ENCODE measurements at places on chromosomes 5 and 9. TPM values are rescaled to one million over a fixed set of nuclear protein-coding genes. Genes with fewer than 3 reads are reported as not detected.

The LRRC70 gene
- 0.85 TPM for total RNA-seq

The FOXD4 gene
- total RNA-seq = 0.92 TPM

The ACOT12 gene
- total RNA-seq = not detected

The IGIP gene
- 5.3 TPM for total RNA-seq

The PPP6C gene
- 54.3 TPM for total RNA-seq

DNA sequence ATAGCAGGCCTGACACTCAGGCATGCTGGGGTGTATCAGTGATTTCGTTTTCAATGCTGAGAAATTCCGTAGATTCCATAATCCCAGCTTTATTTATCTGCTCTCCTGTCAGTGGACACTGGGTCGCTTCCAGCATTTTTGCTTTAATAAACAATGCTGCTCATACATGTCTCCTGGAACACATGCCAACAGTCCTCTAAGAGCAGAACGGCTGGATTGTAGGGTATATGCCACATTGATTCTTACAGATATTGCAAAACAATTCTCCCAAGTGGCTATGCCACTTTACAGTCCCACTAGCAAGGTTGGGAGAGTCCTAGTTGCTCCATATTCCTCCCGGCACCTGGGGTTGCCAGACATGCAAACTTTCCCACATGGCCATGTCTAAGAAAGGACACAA is 81.9 kb downstream of the RAPGEF1 start:
- DNase-seq = no peak
- H3K4me3 ChIP-seq = no peak overlapping the region
- H3K27ac ChIP-seq = peak overlapping the region; percentile 85
- peaks cover 16% of the 10 kb centered on the region for H3K36me3 ChIP-seq

GRCh38 chr9:70407081-70407503 is 7.4 kb downstream of the KLF9 start:
- DNase-seq = no peak
- H3K27me3 ChIP-seq = no peaks in the 10 kb centered on the region
- H3K36me3 ChIP-seq = peaks cover 10% of the 10 kb centered on the region

DNA sequence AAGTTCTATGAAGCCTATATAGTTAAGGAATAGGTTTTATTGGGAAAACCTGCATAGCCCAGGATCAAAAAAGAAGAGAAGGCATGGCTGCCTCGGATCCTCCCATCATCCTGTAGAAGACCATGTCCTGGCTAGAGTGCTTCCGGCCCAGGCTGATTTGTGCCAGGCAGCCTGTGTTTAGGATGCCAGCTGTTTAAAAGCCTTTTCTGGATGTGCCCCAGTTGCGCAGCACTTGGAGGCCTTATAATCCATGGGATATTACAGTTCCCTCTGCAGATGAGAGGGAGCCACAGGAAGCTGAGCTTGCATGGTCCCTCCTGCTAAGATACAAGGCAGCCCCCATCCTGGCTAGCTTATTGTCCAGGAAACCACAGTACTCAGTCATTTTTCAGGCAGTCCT is 97.9 kb downstream of the CHSY3 start:
- no peak overlapping the region for H3K27ac ChIP-seq
- H3K36me3 ChIP-seq = no peaks in the 10 kb centered on the region
- H3K4me3 ChIP-seq = no peak overlapping the region
- H3K4me1 ChIP-seq = no peaks in the 10 kb centered on the region
- DNase-seq = no peak

GRCh38 chr5:133247881-133248624 is 196.2 kb downstream of the HSPA4 start:
- no peak overlapping the region for H3K4me3 ChIP-seq
- H3K4me1 ChIP-seq = peaks cover 20% of the 10 kb centered on the region
- no peak overlapping the region for H3K27ac ChIP-seq
- no peaks in the 10 kb centered on the region for H3K27me3 ChIP-seq
- DNase-seq = no peak
- H3K36me3 ChIP-seq = no peaks in the 10 kb centered on the region
